Globus pallidus (tissue), 1 donor: ENCODE measurements at places on chromosomes 6 and 20.

GRCh38 chr6:84137989-84138575 is 89.4 kb downstream of the CEP162 start:
- DNase-seq, result no peak

- no peak for DNase-seq
These were observed 55.1 kb downstream of the ORC3 start for GRCh38 chr6:87645080-87645479.

- DNase-seq, result no peak
These were observed 158.2 kb upstream of the CHD6 start for GRCh38 chr20:41776421-41776820.

DNA sequence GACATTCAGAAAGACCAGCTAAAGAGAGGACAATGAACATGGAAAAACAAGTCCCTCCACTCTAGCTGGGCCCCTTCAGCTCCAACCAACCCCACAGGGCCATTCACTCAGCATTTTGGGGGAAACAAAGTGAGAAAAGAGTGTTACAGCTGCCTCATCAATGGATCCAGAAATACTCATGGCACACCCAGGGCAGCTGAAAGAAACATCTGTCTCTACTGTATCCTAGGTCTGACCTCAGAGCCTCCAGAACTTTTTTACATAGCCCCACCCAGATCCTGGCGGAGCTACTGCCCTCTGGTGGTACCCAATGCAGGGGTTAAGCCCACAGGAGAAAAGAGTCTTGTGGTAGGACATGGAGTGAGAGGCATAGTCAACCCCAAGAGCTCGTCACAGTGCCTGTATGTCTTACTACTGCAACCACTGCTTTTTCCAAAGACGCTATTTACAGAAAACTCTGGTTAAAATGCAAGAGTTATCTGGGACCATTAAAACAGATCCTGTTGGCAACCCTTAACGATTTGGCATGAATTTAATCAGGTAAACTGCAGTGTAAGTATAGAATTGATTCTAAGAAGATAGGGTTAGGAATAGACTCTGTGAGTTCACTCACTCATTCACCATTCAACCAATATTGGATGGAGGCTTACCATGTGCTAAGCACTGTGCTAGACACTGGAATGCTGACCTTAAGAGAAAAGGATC is 37.4 kb upstream of the FAM83C start:
- no peak for DNase-seq

GRCh38 chr6:10528158-10528981 is 7.2 kb downstream of the GCNT2 start:
- no peak for DNase-seq

- DNase-seq, result no peak
These were observed 192.0 kb downstream of the LRFN2 start for GRCh38 chr6:40395066-40395697.

DNA sequence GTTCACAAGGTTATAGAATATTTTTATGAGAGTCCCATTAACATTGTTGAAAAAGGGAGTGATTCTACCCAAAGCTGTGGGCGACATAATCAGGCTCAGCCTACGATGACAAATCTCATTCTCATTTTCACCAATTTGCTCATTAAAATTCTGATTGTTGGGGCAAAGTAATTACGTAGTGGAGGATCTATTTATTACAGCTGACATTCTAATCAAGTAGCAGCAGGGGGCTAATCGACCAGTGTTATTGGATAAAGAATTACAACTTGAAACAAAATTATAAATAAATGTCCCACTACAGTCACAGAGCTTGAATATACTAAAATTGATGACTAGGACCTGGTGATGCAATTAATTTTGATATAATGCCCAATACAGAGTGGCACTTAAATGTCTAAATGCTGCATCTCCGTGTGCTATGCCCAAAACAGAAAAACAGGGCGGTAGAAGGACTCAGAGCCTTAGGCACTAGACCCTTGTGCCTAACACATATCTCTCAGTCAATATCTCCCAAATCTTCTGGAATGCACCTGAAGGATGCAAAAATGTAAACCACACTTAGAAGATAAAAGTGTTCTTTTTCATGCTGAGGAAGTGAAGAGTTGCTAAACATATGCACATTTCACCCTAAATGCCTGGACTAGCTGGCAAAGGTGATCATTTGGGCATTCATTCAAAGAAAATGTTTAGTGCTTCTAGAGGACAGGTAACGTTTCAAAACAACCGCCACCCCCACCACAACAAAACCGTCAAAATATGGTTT is 88.3 kb downstream of the CD24 start:
- no peak for DNase-seq

GRCh38 chr20:41454250-41454649 is 87.6 kb upstream of the EMILIN3 start:
- DNase-seq, result no peak
